ENCODE measurements at places on chromosomes 11 and 22.
A peak's percentile ranks its signal among the peaks of the same experiment; 100 is the strongest.

DNA sequence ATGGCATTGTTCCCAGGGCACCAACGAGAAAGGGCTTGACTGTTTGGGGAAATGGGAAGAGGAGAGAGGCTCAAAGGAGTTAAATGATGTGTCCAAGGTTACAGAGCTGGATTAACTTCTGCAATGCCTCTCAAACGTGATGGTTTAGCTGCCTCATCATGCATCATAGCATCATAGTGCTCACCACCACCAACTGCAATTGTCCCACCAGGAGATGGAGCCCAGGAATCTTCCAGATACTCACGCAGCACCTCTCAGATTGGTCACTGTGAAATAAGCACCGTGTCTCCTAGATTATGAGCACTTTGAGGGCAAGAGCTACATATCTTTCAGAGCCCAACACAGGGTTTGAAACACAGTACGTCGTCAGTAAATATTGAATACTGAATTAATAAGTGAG, 69.2 kb downstream of the PRSS23 start:
- H3K27ac ChIP-seq = no peak overlapping the region
- no peaks in the 10 kb centered on the region for H3K27me3 ChIP-seq
- H3K4me3 ChIP-seq = no peak overlapping the region
- no peaks in the 10 kb centered on the region for H3K4me1 ChIP-seq

DNA sequence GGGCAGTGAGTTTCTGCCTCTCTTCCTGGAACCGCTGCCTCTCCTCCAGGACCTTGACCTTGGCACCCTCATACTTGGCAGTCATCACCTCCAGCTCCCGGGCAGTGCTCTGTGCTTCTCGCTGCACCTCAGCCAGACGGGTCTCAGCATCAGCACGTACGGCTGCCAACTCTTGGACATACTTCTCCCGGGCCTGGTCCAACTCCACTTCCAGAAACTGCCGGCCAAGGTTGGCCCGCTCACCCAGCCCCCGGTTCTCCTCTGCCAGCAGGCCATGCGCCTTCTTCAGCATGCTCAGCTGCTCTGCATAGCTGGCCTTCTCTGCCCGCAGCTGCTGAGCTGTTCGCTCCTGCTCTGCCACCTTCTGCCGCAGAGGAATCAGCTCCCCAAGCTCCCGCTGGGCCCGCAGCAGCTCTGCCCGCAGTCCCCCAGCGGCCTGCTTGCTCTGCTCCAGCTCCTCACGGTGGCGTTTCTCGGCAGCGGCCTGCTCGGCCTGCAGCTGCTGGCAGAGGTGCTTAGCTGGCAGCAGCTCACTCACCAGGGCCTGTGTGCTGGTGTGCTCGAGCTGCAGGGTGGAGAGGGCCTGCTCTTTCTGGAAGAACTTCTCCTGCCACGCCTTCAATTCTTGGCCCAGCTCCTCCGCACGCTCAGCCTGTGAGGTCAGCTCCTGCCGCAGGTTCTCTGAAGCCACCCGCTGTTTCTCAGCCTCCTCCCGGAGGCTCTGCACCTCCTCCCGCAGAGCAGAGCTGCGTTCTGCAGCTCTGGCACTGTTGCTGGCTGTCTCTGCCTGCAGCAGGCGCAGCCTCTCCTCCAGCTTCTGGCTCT, 14.4 kb downstream of the IL18BP start:
- H3K27me3 ChIP-seq = no peaks in the 10 kb centered on the region
- no peak overlapping the region for H3K4me3 ChIP-seq
- H3K27ac ChIP-seq = peak overlapping the region; percentile 77
- no peak for DNase-seq
- H3K4me1 ChIP-seq = no peaks in the 10 kb centered on the region
- H3K36me3 ChIP-seq = peaks cover 95% of the 10 kb centered on the region

GRCh38 chr11:34721646-34722045, 100.8 kb downstream of the EHF start:
- H3K4me3 ChIP-seq = no peak overlapping the region
- no peaks in the 10 kb centered on the region for H3K4me1 ChIP-seq
- no peak for DNase-seq
- H3K27me3 ChIP-seq = no peaks in the 10 kb centered on the region
- no peak overlapping the region for H3K27ac ChIP-seq
- no peaks in the 10 kb centered on the region for H3K36me3 ChIP-seq

DNA sequence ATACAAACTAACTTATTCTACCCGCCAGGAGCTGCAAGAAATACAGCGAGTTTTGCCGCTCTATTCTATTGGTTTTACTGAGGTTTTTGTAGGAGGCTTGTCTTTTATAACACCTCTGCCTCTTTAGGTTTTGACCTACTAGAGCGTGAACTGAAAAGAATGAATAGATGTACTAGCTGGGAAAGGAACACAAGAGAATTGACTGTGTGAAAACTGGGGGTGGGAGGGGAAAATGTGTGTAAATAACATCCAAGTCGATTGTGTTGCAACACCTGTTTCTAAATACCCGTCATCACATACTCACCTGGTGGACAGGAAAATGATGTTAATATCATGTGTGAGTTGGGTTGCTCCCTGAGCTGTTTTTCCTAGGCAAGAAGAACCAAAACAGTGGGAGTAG, 12.9 kb upstream of the JHY start:
- no peaks in the 10 kb centered on the region for H3K27me3 ChIP-seq
- H3K4me3 ChIP-seq = no peak overlapping the region
- no peak for DNase-seq
- H3K4me1 ChIP-seq = no peaks in the 10 kb centered on the region
- no peak overlapping the region for H3K27ac ChIP-seq

- H3K27ac ChIP-seq = peak overlapping the region; percentile 83
- peak overlapping the region; percentile 60 for H3K4me3 ChIP-seq
- H3K27me3 ChIP-seq = no peaks in the 10 kb centered on the region
Observed at GRCh38 chr11:65262381-65262680, 569 bp downstream of the POLA2 start.

GRCh38 chr22:27876684-27877083, 42.4 kb downstream of the PITPNB start:
- peak overlapping the region; percentile 33 for H3K27ac ChIP-seq
- peaks cover 13% of the 10 kb centered on the region for H3K4me1 ChIP-seq
- no peak overlapping the region for H3K4me3 ChIP-seq
- peaks cover 11% of the 10 kb centered on the region for H3K36me3 ChIP-seq

GRCh38 chr11:119863851-119864601, 135.0 kb upstream of the NECTIN1 start:
- H3K4me3 ChIP-seq = no peak overlapping the region
- H3K4me1 ChIP-seq = no peaks in the 10 kb centered on the region
- H3K27me3 ChIP-seq = no peaks in the 10 kb centered on the region
- DNase-seq = no peak
- no peaks in the 10 kb centered on the region for H3K36me3 ChIP-seq

- no peak overlapping the region for H3K4me3 ChIP-seq
- no peak overlapping the region for H3K27ac ChIP-seq
- H3K27me3 ChIP-seq = no peaks in the 10 kb centered on the region
- H3K4me1 ChIP-seq = no peaks in the 10 kb centered on the region
Observed at GRCh38 chr22:21726650-21727049, 8.9 kb downstream of the YPEL1 start.

All from lung (tissue), 17 donors.